Activated CD4-positive, CD25-positive, alpha-beta regulatory T cell (primary cell): ENCODE measurements at places on chromosomes 4 and X.

GRCh38 chr4:72031868-72032608 is at the start of gene NPFFR2:
TSS of gene NPFFR2 (plus strand) at chr4:72032000. CDS start at chr4:72128592, 96,592 bp downstream.
- no peak for DNase-seq

DNA sequence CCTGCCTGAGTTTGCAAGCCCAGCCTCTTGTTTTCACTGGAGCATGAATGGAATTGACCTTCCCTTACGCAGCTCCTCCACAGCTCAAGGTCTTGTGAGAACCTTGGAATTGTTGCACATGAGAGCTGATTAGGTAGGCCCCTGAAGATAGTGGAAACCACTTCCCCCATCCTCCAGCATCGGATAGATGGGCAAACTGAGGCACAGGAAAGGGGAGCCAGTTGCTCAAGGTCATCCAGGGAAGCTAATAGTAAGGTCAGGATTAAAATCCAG is 27.2 kb downstream of the PJA1 start:
- DNase-seq = no peak

GRCh38 chr4:86333236-86333635 is 26.6 kb downstream of the MAPK10 start:
- no peak for DNase-seq

DNA sequence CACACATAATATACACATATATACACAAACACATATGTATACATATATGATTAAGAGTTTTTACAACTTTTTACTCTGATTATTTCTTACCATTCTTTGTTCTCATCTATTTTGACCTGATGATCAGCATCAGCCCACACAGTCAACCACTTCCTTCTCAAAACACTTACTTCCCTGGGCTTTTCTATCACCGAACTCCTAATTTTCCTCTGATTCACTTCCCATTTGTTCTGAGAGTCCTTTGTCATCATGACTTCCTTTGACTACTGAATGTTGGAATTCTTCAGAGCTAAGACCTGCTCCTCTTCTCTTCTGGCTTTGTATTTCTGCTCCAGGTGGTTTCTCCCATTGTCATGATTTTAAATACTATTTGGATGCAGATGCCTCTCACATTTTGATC is 209.5 kb upstream of the AFF2 start:
- no peak for DNase-seq

- DNase-seq = no peak
Measured at GRCh38 chrX:11540532-11541377, 125.0 kb downstream of the ARHGAP6 start.

- no peak for DNase-seq
Measured at GRCh38 chrX:79139446-79139845, 5.0 kb upstream of the GPR174 start.

GRCh38 chr4:37998226-37998625 is 38.0 kb downstream of the PTTG2 start:
- DNase-seq = no peak

- no peak for DNase-seq
Measured at GRCh38 chr4:5209862-5210261, 158.6 kb downstream of the STK32B start.

- no peak for DNase-seq
Measured at GRCh38 chr4:101599620-101600019, 190.9 kb upstream of the BANK1 start.

GRCh38 chr4:138049355-138049754 is 192.8 kb downstream of the SLC7A11 start:
- DNase-seq = no peak

- no peak for DNase-seq
Measured at GRCh38 chr4:172850838-172851237, 317.8 kb upstream of the GALNT7 start.

DNA sequence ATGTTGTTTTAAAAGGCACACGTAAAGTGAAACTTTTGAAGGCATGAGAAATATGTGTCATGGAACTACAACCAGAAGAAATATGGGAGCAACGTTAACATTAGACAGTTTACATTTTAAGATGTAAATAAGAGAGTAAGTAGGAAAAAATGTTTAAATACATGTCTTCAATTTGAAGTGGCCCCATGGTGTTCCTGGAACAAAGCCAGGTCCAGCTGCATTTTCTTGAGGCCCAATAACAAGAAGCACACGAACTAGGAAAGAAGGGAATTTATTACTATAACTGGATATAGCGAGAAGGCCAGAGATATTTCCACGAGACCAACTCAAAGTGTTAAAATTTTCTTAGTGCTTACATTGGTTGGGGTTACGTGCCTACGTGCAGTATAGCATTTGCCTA is 458.1 kb downstream of the KCTD8 start:
- DNase-seq = no peak

- DNase-seq = no peak
Measured at GRCh38 chr4:1885414-1885813, 14.2 kb downstream of the NSD2 start.

GRCh38 chr4:11746734-11747133 is 318.0 kb upstream of the HS3ST1 start:
- no peak for DNase-seq

DNA sequence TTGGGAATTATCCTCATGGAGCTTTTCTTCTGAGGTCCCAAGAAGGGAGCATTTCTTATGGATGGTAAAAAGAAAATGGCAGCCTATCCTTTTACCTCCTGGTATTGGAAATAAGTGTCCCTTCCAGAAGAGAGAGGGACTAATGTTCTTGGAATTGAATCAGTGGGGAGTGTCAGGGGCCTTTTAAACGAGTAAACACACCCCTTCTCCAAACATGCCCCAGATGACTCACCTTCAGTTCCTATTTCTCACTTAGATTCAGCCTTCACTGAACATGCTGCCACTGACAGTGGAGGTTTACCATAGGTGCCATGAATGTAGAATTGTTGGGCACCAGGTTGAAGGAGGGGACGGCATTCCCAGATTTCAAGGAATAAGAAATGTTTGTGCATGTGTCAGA is 19.0 kb downstream of the MAGEC2 start:
- no peak for DNase-seq

DNA sequence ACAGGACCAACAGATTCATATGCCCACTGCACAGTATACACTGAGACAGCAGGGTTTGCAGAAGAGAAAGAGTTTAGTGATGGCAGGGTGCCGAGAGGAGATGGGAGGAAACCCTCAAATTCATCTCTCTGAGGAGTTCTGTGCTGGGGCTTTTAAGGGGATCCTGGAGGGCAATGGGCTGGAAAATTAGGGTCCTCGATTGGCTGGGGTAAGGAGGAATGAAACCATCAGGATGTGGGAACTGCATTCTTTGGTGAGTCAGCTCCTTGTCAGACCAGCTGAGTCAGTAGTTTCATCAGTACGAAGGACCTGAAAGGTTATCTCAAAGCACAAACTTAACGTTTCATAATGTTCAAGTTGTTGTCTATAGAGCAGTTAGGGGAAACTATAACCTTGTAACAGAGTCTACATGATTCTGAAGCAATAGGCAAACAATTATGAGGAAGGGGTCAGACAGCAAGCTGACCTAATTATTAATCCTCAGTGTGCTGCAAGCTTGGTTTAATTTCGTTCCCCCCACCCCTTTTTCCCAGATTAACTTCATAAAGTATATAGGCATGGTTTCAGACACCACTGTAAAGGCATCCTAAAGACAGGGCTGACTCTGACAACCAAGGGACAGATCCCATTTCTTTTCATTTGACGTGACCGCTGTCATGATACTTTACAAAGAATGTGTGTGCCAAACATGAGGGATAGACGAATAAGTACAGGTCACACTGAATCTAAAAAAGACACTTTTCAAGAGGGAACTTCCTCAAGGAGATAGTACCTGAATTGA is 1.5 kb upstream of the MSMO1 start:
- no peak for DNase-seq

- DNase-seq = no peak
Measured at GRCh38 chrX:2715066-2715600, 24.0 kb downstream of the CD99 start.

DNA sequence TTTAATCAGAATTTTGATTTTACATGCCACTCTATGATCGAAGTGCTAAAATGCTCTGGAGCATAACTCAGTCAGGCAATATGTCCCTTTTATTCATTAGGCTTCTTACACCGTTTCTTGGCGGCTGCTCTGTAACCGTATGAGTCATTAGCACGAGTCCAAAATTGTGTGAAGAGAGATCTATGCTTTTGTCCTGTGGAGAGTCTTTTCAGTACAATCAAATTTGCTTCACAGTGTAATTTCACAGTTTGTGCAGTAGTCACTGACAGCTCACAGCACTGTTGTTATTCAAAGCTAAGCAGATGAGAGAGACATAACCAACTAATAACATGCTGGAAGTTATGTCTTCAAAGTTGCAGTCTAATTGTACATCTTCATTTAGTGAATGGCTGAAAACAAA is 167.8 kb downstream of the PCDH10 start:
- DNase-seq = no peak

DNA sequence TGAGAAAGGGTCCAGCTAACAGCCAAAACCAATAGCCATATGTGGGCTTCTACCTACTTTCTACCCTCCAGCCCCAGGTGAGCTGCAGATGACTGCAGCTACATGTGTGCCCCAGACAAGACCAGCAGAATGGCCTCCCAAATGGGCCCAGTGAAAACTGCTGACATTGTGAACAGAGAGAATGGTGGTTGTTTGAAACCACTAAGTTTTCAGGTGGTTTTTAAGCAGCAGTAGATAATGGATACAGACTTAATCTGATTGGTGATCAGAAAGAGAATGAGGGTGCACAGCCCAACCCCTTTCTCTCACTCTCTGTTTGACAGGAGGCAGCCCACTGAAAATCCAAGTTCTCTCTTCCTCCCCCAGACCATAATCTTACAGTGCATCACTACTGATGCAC is 42.5 kb upstream of the BBS12 start:
- no peak for DNase-seq

GRCh38 chr4:84362896-84363655 is 136.0 kb downstream of the NKX6-1 start:
- DNase-seq = no peak
